Kidney glomerular epithelial cell (primary cell): ENCODE measurements at places on chromosomes 1 and 21.
A peak's percentile ranks its signal among the peaks of the same experiment; 100 is the strongest.

- DNase-seq: no peak
These were observed 545.8 kb downstream of the AMY1C start for GRCh38 chr1:104295511-104295910.

- DNase-seq: no peak
These were observed 129.3 kb downstream of the PRDM2 start for GRCh38 chr1:13829152-13829769.

- DNase-seq: peak; percentile 93
These were observed 147.8 kb downstream of the TOMM20 start for GRCh38 chr1:234980645-234981396.

- DNase-seq: no peak
These were observed 86.6 kb downstream of the OMA1 start for GRCh38 chr1:58459911-58460310.

DNA sequence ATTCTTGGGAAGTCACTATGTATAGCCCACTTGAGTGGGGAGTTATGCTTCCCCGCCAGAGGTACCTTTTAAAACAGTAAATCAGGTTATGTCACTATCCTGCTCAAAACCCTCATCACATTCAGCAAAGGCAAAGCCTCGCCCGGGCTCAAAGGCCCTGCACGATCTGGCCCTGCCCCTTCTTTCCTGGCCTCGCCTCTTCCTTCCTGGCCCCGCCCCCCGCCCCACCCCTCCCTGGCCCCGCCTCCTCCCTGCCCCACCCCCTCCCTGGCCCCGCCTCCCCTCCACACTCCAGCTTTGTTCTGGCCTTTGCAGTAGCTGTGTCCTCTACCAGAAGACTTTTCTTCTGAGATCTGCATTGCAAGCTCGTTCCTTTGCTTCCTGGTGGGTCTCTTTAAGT lies 6.6 kb downstream of the LDLRAD2 start:
- no peak for DNase-seq

DNA sequence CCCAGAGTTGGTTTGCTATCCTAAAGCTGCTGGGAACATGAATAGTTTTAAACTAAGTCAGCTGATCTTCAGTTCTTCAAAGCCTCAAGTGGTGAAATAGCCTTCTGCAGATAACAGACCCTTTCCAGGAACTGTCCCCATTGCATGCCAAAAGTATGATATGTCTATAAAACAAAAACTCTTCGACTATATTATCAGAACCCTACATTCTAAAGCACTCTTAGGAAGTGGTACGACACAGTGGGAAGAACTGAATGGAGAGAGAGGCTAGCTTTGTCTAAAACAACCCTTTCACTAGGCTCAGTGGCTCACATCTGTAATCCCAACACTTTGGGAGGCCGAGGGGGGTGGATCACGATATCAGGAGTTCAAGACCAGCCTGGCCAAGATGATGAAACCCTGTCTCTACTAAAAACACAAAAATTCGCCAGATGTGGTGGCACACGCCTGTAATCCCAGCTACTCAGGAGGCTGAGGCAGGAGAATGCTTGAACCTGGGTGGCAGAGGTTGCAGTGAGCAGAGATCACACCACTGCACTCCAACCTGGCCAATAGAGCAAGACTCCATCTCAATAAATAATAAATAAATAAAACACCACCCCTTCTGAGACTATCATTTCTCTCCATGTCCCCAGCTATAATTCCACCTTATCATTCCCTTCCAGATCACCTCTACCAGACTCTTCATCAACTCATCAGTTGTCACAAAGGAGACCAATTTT lies 2.2 kb upstream of the FRRS1 start:
- DNase-seq: no peak

DNA sequence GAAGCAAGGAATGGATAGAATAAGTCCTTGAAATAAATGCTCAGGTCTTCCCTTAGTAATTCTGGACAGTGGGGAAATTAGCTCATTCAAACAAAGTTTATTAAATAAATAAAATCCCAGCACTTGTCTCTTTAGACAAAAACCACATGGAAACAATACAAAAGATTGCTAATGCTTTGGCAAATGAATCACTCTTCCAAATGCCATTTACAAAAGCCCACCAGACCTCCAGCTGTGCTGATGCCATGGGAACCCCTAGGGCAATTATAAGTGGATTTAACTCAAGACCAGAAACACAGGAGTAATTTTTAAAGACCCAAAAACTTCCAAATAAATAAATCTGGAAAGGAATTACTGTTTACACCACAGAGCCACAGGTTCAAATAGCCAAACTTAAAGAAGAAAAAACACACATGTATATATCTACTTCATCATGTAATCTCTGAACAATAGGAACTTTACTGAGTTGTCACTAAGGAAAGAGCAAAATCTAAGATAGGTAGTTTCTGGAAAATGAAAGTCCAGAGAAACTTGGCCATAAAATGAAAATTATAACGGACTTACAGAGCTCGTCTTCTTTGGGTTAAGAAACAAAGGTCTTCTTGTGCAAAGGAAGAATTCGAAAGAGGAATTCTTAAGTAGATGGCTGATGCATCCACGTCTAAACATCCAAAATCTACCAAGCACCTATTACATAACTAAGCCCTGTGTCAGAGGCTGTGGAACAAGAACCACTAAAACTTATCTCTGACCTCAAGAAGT lies 399.4 kb downstream of the SMYD3 start:
- peak; percentile 40 for DNase-seq

DNA sequence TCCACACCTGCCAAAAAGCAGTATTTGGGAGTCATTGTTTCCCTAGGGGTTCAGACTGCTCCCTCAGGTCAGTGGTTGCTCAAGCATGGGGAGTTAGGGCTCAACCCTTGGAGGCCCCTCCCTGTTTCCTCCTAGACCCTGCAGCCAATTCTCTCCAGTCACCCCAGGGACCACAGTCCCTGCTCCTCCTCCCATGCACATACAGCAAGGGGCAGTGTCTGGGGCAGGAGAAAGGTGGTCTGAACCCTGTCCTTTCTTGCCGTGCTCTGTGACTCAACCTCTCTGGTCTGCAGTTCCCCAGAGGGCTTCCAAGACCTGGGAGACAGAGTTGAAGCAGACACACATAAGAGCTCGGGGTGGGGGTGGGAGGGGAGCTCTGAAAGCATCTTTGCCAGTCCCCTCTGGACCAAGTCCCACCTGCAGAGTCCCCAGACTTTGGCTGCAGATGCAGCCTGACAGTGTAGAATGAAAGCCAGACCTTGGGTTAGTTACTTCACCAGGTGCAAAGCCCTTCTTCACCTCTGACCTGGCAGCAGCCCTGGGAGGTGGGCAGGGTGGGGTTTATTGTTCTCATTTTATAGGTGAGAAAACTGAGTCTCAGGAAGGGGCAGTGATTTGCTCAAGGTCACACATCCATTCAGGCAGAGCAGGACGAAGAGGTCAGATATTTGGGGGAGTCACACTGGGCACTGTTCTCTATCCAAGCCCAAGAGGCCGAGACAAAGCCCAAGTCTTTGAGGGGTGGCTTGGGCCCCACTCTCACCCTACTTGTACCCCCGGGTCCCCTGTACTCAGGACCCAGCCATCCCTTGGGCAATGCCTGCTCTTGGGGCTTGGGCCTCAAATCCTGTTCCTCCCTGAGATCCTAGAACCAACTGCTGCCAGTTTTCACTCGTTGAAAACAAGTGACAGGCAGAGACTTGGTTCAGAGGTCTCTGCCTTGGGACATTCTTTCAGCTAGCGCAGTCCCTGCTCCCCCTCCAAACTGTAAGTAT lies 748 bp downstream of the PDZK1IP1 start:
- no peak for DNase-seq

DNA sequence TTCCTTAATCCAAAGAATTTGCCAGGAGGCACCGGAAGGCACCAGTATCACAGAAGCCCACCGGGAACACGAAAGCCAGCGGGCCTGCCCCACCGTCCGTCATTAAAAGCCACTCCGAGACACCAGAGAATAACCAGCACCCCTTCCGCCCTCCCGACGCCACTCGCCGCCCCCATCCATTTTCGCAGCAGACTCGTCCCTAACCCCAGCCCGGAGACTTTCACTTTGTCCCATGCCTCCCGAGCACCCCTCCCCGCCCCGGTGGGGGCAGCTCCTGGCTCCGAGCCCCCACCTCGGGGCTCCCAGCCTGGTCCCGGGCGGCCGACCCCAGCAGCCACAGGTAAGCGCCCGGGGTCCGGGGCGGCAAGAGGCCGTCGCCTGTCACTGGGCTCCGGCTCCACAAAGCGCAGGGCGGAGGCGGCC lies 105.4 kb downstream of the SLC45A1 start:
- no peak for DNase-seq

DNA sequence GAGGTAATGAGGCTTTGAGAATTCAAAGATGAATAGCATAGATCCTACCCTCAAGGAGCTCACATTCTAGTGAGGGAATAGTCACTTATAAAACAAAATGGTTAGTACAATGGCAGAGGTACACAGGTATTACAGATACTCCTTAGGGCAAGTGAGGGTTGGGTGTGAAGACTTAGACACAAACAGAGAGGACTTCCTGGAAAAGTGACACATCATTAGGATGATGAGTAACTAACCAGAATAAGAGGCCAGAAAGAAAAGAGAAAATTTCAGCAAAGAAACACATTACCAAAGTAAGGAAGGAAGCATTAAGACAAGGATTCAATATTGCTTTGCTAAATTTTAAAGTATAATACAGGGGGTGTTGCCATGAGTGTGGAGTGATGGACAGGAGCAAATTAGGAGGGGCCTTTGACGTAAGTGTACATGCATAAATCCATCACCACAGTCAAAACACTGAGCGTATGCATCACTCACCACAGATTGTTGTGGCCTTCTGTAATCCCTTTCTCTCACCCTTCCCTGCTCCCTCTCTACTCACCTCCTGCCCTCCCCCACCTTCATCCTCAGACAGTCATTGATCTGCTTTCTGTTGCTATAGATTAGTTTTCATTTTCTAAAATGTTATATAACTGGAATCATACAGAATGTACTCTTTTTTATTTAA lies 7.9 kb downstream of the CD53 start:
- DNase-seq: no peak

GRCh38 chr21:38499296-38499695 lies 1.0 kb upstream of the ERG start:
- no peak for DNase-seq

GRCh38 chr1:71364236-71364635 lies 283.4 kb upstream of the ZRANB2 start:
- no peak for DNase-seq

DNA sequence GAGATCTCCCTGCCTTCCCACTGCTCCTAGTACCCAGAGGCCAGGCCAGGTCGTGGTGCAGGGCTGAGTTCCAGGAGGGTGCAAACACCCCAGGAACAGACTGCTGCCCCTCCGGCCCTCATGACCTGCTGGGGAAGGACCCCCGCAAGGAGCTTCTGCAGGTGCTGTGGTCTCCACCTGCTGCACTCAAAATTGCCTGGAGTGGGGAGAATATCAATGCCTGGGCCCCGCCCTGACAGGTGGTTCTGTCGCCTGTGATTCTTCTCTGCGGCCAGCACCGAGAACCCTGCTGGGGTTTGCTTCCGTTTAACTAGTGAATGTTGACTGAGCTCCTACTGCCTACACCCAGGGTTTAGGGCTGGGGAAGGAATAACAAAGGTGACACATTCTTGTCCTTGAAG lies 2.1 kb upstream of the TFF3 start:
- DNase-seq: no peak

- DNase-seq: no peak
These were observed 496.1 kb downstream of the PTPRU start for GRCh38 chr1:29732453-29732852.

- no peak for DNase-seq
These were observed 152.9 kb upstream of the DAB1 start for GRCh38 chr1:57576756-57577155.

DNA sequence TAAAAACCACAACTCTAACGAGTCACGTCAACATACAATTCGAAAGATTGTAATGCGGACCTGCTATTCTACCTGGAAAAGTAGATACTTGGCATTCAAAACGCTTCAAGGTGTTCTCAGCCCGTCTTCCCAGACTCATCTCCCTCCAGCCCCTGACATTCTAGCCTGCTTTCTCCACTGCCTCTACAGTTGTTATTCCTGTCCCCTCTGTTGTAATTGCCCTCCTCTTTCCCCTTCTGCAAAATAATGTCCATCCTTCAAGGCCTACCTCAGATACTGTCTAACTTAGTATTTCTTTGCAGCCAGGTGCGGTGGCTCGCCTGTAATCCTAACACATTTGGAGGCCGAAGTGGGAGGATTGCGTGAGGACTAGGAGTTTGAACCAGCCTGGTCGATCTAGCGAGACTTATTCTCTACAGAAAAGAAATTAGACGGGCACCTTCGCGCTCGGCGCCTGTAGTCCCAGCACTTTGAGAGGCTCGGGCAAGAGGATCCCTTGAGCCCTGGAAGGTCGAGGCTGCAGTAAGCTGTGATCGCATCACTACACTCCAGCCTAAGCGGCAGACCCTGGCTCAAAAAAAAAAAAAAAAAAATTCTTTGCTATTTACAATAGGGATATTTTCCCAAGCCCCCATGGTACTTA lies 756 bp upstream of the RBM34 start:
- DNase-seq: no peak

- DNase-seq: peak; percentile 35
These were observed 5.4 kb upstream of the TDRD5 start for GRCh38 chr1:179586107-179586823.

GRCh38 chr1:165580931-165581871 lies 37.4 kb downstream of the LRRC52 start:
- DNase-seq: peak; percentile 58

GRCh38 chr1:151443846-151444782 lies 15.2 kb downstream of the POGZ start:
- DNase-seq: peak; percentile 67

GRCh38 chr1:107964336-107965109 lies 457 bp downstream of the VAV3 start:
- DNase-seq: no peak

- no peak for DNase-seq
These were observed 195.2 kb downstream of the FCRL5 start for GRCh38 chr1:157357111-157357510.
